ENCODE measurements at places on chromosomes 1 and 21.
A peak's percentile ranks its signal among the peaks of the same experiment; 100 is the strongest.

- DNase-seq, result peak; percentile 53
Observed at GRCh38 chr1:50959303-50959912, 659 bp downstream of the FAF1 start.

GRCh38 chr1:26218906-26219494, 15.0 kb upstream of the CEP85 start:
- DNase-seq, result no peak

GRCh38 chr1:225919906-225920305, 4.1 kb downstream of the PYCR2 start:
- no peak for DNase-seq

DNA sequence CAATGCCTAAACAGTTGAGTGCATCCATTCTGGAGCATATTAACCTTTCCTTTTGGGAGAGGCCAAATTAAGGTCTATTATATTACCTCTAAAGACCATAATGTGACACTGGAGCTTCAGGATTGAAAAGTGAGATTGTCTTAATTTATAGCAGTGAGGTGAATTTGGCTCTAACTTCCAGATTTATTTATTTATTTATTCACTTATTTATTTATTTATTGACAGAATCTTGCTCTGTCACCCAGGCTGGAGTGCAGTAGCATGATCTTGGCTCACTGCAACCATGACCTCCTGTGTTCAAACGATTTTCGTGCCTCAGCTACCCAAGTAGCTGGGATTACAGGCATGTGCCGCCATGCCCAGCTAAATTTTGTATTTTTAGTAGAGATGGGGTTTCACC, 19.1 kb downstream of the ZCCHC17 start:
- DNase-seq, result no peak

GRCh38 chr1:45032837-45033236, 20.8 kb downstream of the UROD start:
- DNase-seq, result no peak

GRCh38 chr1:56472860-56473259, 106.5 kb downstream of the PLPP3 start:
- DNase-seq, result no peak

- DNase-seq, result no peak
Observed at GRCh38 chr1:221865808-221866207, 123.9 kb upstream of the DUSP10 start.

DNA sequence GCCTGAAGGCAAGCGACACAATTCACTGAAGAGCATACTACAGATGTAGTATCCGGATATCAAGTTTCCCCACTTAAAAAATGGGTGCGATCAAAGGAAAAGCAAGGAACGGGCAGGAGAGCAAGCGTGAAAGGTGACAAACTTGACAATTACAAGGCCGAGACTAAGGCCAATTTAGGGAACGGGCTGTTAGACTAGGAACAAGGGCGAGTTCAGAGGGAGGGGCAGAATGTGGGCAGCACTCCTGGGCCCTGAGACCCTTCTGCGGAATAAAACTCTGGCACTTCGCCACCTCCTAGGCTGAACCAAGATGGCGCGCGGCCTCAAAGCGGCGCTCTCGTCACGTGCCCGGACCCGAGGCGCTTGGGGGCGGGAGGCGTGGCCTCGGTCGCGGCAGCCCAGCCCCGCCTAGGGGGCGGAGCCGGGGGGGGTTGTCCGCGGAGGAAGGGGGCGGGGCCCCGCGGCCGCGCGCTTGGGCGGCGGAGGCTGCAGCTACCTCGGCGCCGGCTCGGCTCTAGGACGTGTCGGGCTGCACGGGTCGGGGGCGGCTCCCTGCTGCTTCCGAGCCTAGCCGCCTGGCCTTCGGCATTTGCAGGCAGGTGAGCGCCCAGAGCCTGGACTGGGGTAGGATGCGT, at the start of gene PPFIA4:
PPFIA4 (plus strand) TSS at position 461 of the 635 bp plus-strand sequence. CDS start 12,518 bp downstream, outside the sequence.
- peak; percentile 90 for DNase-seq
